ENCODE measurements at places on chromosomes 2 and 18.

DNA sequence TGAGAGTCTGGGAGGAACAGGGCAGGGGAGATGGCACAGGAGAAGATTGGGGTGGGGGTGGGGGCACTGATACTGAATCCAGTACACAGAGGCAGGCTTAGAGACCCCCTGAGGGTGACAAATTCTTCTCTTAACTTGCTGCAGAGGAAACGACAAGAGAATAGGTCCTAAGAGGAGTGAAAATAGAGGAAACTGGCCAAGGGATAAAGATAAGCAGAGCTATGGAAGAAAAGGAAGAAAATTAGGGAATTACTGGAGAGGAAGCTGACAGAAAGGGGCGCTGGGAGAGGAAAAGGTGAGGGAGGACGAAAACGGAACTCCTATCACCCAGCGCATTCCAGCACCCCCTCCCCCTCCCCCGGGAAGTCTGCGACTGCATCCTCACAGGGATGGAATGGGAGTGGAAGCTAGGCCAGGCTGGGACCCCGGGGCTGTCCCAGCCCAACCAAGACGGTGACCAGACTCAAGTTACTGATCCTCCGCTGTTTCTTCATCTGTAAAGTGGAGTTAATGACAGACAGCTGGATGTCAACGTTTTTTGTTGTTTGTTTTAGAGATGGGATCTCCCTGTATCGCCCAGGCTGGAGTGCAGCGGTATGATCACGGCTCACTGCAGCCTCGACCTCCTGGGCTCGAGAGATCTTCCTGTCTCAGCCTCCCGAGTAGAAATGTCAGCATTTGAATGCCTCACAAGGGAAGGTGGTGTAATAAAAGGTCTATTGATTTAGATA is 2.6 kb upstream of the EMX1 start:
- no peak for DNase-seq

GRCh38 chr2:176202491-176202890 is 14.0 kb downstream of the HOXD1 start:
- no peak for DNase-seq

DNA sequence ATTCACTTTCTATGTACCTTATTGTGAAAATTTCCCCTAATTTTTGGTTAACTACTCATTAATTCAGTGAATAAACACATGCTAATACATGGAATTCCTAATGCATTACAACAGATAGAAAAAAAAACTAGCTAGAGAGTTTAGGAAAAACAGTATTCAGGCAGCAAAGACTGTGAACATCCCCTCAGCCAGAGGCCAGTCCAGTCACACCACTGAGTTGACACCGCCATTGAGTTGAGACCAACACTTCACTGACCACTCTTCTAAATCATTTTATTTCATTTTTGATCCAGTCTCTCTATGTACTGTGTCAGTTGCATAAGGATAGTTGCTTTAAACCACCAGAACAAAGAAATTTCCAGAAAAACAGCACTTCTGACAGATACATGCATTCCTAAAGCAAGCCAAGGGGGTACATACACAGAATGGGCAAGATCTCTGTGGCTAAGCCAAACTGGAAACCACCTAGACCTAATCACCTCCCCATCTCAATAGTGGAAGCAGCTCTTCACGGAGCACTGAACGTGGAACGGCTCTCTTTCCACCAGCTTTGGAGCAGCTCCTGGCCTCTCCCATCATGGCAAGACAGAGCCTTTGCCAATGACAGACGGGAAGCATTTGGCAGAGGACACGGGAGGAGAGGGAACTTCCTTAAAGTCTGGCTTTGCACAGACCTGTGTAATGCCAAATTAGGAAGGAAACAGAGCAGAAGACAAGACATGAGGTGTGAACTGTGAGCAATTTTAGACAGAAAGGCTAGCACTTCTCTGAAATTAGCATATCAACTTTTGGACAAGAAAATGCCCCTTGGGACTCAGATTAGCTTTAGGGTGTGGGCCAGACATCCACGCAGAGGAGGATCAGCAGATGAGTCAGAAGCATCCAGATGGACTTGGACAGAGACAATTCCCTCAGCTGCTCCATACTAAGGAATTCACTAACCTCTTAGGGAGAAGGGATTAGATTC is 36.4 kb downstream of the CACNB4 start:
- peak; percentile 42 for DNase-seq

- no peak for DNase-seq
These were observed 66.8 kb upstream of the FOSL2 start for GRCh38 chr2:28325567-28326468.

DNA sequence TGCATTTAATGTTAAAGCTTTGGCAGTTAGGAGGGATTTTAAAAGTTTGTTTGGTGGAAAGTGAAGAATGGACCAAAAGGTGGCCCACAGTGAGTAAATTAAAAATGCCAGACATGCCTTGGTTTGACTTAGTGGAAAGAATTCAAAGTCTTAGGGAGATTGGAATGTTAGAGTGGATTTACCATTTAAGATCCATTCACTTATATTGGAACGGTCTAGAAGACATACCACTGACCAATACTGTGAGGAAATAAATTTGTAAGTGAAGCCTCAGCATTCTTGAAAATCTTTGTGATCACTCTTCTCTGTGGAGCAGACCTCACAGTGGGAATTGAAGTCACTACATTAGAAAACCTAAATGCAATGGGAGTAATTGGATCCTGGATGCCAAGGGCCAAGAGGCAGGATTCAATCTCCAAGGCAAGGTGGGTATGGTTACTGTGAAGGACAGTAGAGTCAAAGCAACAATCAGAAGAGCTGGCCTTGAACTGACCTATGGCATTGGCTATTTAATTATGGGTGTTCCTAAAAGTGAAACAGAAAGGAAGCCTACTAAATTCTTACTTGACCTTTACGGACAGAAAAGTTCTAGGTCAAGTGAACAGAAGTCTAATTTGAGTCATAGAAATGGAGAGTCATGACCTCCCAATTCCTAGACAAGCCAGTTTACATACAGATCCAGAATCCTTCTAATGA is 40.2 kb upstream of the VRK2 start:
- DNase-seq = no peak

- DNase-seq = no peak
These were observed 58.1 kb downstream of the FAM178B start for GRCh38 chr2:96928277-96928781.

DNA sequence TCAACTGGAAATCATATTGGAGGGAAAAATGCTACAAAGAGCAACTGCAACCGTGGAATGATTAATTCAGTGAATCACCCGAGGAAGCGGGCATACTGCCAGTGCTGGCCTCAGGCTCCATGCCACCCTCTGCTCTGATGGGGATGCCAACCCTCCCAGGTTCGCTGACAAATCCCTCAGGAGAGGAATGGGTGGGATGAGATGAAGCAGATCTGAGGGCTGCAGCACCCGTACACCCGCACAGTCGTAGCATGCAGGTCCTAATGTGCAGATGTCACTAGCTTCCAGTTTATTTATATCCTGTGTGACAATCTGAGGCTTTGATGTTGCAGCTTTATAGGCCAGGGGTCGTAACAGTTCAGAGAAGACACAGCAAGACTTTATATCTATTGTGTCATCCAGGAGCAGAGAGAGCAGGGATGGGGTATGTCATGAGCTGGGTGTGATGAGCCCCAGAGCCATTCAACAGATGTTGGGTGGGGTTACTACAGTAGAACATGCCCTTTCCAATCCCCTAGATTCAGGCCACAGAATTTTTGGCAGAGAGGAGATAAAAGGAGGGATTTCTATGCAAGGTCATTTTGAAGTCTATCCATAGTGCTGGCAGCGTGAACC is 44.6 kb downstream of the DPP4 start:
- no peak for DNase-seq

DNA sequence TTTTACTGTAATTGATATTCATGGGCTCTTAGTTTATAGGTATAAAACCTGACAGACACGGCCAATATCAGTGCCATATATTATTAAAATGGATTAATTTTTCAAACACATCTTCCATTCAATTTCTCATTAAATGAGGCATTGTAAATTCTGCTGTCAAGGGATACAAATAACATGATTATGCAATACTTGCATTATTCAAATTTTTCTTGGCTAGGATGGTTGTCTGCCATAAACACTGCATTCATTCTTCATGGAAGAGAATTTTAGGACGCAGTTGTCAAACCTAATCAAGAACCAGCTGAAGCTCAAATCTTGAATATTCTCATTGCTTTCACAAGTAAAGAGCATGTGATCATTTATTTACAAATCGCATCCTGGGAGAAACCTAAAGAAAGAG is 255.6 kb downstream of the RDH14 start:
- no peak for DNase-seq

DNA sequence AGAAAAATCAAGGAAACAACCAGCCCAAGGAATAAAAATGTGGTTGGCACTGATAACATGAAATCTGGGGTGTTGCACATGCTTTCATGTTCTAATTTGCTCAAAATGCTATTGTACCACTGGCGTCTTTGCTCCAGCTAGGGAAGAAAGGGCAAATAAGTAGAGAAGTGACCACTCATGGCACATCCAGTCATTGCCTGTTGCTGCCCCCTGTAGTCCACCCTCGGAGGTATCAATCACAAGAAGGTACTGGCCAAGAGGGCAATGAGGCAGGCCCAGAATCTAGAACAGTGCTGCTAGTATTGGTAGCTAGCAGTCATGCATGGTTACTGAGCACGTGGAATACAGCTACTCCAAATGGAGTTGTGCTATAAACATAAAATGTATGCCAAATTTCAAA is 213.4 kb downstream of the CDCA7 start:
- DNase-seq = peak; percentile 2

DNA sequence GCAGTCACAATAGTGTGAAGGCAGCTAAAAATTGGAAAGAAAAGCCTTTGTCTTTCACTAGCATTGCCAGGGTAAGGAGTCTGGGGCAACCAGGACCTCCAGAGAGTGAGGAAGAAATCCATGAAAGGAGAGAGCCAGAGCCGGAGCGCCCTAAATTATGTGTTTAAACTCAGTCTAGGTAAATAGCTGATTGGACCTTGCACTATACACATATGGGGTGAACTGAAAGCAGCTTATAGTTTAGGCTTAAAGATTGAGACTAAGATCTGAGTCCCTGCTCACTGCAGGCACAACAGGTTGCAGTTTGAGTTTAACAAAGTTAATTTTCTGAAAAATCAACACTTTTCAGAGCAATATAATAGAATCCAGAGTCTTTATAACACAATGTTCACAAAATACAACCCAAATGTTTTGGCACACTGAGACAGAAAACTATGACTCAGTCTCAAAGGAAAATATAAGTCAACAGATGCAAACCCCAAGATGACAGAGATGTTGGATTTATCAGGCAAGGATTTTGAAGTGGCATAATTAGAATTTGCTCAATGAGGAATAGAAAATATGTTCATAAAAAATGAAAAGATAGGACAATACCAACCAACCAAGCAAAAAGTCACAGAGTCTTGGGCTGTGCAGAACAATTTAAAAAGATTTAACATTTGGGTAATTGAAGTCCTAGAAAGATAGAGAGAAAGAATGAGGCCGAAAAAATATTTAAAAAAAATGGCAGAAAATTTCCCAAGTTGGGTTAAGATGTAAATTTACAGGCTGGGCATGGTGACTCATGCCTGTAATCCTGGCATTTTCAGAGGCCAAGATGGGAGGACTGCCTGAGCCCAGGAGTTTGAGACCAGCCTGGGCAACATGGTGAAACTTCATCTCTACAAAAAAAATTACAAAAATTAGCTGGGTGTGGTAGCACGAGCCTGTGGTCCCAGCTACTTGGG is 39.6 kb downstream of the DOK1 start:
- no peak for DNase-seq

DNA sequence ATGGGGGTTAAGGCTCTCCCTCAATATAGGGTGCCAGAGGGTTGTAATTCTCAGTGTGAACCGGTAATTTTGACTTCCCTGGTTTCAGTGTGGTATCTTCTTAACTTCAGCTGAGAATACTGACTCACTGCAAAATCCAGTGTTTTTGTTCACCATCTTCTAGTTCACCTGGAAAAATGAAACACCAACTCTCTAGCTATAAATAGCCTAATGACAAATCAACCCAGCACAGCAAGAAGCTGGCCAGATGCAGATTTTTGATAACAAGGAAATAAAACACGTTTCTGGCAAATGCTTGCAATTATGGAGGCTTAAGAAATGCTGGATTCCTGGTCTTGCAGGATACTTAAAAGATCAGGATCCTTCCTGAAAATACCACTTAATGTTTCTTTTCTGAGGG is 192.3 kb downstream of the CLIP4 start:
- DNase-seq = no peak

DNA sequence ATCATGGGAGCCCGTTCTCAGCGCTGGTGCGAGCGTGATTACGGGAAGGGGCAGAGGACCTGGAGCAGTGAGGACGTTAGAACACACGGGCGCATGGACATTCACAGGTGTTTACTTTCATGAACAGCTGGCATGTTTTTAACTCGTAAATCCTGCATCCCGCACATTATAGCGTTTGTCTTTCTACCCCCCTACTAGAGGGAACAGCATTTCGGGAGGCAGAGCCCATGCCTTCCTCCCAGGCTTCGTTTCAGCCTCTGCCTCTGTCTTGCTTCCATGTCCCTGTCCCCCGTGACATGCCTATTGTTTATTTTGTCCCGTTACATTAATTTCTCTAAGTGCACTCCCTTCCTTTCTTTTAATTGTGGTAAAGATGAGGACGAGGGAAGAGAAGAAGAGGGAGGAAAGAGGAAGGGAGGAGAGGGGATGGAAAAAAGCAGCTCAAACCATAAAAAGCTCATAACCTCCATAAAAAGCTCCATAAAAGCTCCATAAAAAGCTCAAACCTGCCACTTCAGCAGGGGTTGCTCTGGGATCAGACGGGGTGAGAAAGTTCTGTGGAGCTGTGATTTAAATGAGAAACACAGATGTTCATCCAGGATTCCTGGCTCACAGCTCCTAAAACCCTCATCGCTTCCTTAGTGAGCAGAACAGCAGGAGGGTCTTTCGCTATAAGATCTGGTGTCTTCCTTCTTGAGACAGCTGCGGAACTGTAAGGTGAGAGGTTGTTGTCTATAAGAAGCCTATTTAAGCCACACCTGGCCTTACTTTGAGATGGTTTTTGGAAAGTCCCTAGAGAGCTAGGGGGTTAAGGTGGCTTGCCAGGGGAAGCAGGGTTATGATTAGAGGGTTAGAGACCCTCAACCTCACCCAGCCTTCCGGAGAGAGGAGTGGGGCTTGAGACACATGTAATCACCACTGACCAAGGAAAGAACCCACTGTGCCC is 66.6 kb upstream of the SNTG2 start:
- no peak for DNase-seq

- DNase-seq = no peak
These were observed 7.4 kb downstream of the TUBB6 start for GRCh38 chr18:12315490-12315889.
